Thoracic aorta (tissue), 2 donors: ENCODE measurements at places on chromosomes 4 and X. TPM values are rescaled to one million over a fixed set of nuclear protein-coding genes. Genes with fewer than 3 reads are reported as not detected.

GRCh38 chr4:88439161-88439760, 17.7 kb upstream of the HERC5 start:
- no peaks in the 10 kb centered on the region for H3K27me3 ChIP-seq
- H3K27ac ChIP-seq = no peak overlapping the region
- H3K36me3 ChIP-seq = peaks cover 6% of the 10 kb centered on the region
- no peak for DNase-seq
- H3K4me3 ChIP-seq = no peak overlapping the region
- no peaks in the 10 kb centered on the region for H3K4me1 ChIP-seq

The XAGE2 gene
- total RNA-seq = not detected

GRCh38 chr4:144785961-144786360, 140.0 kb downstream of the HHIP start:
- H3K27me3 ChIP-seq = no peaks in the 10 kb centered on the region
- H3K4me3 ChIP-seq = no peak overlapping the region
- no peaks in the 10 kb centered on the region for H3K4me1 ChIP-seq
- H3K27ac ChIP-seq = no peak overlapping the region
- no peak for DNase-seq

- H3K4me3 ChIP-seq = no peak overlapping the region
- no peaks in the 10 kb centered on the region for H3K4me1 ChIP-seq
- H3K27ac ChIP-seq = no peak overlapping the region
- H3K36me3 ChIP-seq = no peaks in the 10 kb centered on the region
These were observed 324.9 kb upstream of the PPARGC1A start for GRCh38 chr4:24214796-24215195.

The MID2 gene
- 34.1 TPM for total RNA-seq

DNA sequence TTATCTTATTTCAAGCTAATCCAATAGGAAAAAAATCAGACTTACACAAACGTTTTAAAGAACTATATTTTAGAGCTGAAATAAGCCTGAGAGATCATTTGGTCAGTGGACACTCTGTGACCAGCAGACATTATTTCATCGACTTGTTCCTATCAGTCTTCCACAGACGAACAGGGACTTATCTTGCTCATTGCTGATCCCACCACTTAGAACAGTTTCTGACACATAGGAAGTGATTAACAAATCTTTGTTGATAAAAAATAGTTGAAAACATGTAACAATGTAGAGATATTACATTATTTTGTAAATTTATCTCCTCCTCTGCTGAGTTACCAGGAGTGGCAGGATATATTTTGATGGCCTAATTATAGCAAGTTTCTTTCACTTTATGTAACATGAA, 65.8 kb downstream of the TAPT1 start:
- H3K36me3 ChIP-seq = peaks cover 11% of the 10 kb centered on the region
- no peak overlapping the region for H3K27ac ChIP-seq
- H3K4me3 ChIP-seq = no peak overlapping the region
- no peak for DNase-seq

The FGB gene
- total RNA-seq = not detected

DNA sequence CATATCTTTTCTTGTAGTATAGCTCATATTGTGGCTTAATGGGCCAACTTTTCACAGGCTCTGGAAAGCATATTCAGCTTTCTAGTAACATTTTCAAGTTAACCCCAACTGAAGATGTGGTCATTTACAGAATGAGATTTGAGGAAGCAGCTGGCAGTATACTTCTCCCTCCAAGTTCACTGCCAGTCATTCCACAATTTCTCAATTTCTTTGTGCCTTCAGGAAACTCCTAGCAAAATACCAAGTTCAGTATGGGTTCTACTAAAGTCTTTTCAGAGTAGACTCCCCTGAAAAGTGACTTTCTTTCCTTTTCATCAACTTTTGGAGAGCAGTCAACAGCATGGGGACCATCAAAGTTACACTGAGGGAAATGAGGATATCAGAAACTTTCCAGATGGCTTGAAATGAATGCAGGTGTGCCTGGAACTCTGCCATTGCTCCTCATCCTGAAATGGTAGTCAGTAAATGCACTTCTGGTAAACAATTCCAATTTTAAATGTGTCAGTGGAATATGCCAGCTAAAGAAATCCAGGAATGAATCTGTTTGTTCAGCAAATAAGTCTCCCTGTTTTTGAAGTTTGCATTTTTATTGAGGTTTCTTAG, 81.5 kb upstream of the TEX13D start:
- H3K36me3 ChIP-seq = no peaks in the 10 kb centered on the region
- no peaks in the 10 kb centered on the region for H3K4me1 ChIP-seq
- DNase-seq = no peak
- no peak overlapping the region for H3K27ac ChIP-seq

GRCh38 chr4:2175990-2176698, 65.8 kb downstream of the HAUS3 start:
- DNase-seq = no peak
- H3K4me3 ChIP-seq = no peak overlapping the region
- H3K4me1 ChIP-seq = no peaks in the 10 kb centered on the region
- no peaks in the 10 kb centered on the region for H3K36me3 ChIP-seq
- H3K27me3 ChIP-seq = no peaks in the 10 kb centered on the region

DNA sequence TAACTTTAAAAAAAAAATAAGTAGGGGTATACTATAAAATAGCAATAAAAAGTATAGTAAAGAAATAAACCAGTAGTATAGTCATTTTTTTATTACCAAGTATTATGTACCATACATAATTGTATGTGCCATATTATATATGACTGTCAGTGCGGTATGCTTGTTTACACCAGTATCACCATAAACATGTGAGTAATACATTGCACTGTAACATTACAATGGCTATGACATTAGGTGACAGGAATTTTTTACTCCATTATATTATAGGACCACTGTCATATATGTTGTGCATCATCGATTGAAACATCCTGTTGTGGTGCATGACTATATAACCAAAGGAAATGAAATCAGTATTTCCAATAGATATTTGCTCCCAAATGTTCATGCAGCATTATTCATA, 176.9 kb upstream of the ARHGAP24 start:
- H3K27ac ChIP-seq = no peak overlapping the region
- H3K4me3 ChIP-seq = no peak overlapping the region
- H3K4me1 ChIP-seq = no peaks in the 10 kb centered on the region
- DNase-seq = no peak

The FGF5 gene
- not detected for total RNA-seq

DNA sequence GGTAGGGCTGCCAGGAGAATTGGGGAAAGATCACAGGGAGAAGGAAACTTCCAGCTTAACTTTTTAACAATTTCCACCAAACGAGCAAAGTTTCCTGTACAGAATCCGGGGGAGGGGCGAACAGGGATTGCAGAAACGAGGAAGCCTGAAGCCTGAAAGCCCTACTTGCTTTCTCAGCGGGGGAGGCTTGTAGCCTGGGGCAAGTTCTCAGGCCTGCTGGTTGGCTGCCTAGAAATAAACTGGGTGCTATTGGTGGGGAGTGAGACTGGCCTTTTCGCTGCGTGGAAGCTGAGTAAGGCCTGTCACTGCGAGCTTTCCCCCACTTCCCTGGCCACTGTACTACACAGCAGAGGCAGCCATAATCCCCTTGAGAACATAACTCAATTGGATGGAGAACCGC, 110.8 kb upstream of the ATP8A1 start:
- no peak overlapping the region for H3K4me3 ChIP-seq
- H3K36me3 ChIP-seq = no peaks in the 10 kb centered on the region
- no peak overlapping the region for H3K27ac ChIP-seq

DNA sequence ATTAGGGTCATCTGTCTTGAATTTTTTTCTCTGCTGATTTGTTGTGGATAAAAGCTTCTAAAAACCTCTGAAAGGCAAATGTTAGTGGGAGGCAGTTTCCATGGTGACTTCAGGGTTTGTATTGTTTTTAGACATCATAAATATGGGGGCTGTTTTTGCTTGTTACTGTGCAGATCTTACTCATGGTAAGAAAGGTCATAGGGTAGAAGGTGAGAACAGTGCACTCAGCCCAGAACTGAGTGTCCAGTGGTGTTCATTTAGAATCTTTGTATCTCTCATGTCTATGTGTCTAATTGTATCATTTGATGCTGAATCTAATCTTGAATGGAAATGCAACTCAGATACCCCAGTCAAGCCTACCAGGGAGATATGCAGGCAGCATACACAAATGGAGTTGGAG, 609.8 kb downstream of the ZNF674 start:
- no peaks in the 10 kb centered on the region for H3K36me3 ChIP-seq
- no peak overlapping the region for H3K27ac ChIP-seq
- no peaks in the 10 kb centered on the region for H3K27me3 ChIP-seq
- no peak overlapping the region for H3K4me3 ChIP-seq
- H3K4me1 ChIP-seq = no peaks in the 10 kb centered on the region

DNA sequence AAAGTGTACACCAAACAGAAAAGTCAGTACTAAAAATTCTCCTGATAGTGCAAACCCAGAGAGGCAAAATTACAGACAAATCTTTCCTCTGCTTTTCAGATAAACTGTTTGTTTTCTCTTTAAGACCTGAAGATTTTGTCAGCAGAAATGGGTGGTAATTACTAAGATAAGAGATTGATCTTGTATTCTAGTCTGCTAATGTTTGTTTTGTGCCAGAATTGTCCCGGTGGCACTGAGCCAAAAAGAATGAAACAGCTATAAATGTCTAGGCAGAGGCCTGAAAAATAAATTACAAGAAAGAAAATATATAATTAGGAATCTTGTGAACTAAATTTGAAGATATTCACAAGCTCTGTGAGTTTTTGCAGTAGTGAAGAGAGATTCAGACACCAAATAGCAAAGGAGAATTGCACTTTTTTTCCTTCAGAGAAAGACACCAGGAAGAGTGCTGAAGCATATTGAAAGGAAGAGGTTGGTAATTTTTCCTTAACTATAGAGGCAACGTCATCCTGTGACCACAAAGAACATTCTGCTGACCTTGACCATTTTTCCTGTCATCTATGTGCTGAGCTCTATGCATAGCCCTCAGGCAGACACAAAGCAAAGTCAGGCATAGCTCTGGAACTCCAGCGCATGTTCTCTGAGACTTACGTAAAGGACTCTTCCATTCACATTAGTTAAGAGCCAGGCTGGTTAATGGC, 314.5 kb upstream of the RASGEF1B start:
- no peaks in the 10 kb centered on the region for H3K27me3 ChIP-seq
- peaks cover 8% of the 10 kb centered on the region for H3K4me1 ChIP-seq
- no peaks in the 10 kb centered on the region for H3K36me3 ChIP-seq
- DNase-seq = no peak

The FAM53A gene
- 10.9 TPM for total RNA-seq

The AR gene
- 22.0 TPM for total RNA-seq

DNA sequence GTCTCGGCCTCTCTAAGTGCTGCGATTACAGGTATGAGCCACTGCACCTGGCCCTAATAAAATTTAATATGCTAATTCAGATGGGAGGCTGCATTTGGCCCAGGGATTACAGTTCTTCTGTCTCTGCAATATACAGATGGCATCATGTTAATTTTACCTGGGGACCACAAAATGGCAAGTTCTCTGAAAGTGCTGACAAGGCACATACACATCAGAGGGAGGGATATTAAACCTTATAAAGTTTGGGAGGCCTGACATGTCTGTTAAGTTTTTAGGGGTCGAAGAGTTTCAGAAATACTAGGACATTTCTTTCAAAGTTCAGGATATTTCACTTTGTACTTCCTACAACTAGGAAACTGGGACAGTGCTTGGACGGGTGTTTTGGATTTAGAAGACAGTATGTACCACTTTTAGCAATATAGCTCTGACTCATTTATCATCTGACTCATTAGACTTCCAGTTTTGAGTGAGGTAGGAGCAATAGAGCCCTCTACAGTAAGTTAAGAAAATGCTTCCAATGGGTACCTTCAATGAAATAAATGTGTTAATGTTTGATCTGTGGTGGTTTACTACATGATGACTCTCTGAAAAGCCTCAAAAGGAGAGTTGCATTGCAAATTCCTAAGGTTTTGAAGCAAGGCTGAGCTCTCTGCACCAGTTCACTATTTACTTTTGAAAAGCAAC, 981.0 kb upstream of the HS3ST1 start:
- H3K4me3 ChIP-seq = no peak overlapping the region
- H3K36me3 ChIP-seq = no peaks in the 10 kb centered on the region
- no peaks in the 10 kb centered on the region for H3K27me3 ChIP-seq
- no peaks in the 10 kb centered on the region for H3K4me1 ChIP-seq
- DNase-seq = no peak
- no peak overlapping the region for H3K27ac ChIP-seq
